Effector CD4-positive, alpha-beta T cell (primary cell): ENCODE measurements at places on chromosomes 1 and 21.

DNA sequence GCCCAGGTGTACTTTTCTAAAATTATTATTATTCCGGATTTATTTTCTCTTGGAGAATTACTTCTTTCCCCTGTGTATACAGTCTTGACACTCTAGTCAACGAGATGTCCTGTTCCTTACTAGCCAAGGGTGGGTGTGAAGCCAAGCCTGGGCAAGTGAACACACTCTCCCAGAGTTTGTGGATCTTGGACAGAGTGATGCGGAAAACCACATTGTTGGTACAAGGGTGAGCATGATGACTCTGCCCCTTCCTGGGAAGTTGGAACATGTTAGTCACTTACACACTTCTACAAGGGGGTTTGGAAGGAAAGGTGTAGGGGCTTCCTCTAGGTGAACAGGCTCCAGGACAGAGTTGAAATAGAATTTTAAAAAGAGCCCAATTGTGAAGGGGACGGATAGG is 20.0 kb upstream of the RD3 start:
- DNase-seq, result no peak

GRCh38 chr1:89607156-89607555 is 25.8 kb upstream of the LRRC8C start:
- peak; percentile 44 for DNase-seq

DNA sequence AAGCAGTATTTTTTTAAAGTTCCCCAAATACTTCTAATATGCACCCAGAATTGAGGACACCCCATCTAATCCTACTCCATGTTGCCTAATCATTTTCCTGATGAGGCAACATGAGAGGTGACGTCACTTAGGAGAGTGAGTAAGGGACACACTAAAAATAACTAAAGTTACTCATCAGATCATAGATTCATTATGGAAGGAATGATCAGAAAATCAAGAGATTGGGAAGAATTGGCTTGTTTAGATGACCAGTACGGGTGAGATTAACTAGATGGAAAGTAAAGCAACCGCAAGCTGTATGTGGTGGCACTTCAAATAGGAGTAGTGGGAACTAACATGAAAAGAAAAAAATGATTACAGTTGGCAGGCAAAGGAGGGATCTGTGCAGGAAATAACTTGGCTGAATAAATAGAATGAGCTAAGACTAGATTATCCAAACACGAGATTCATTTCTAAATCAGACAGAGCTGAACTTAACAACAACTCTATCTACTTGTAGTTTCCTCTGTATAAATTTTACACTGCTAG is 61.4 kb upstream of the CXADR start:
- no peak for DNase-seq

DNA sequence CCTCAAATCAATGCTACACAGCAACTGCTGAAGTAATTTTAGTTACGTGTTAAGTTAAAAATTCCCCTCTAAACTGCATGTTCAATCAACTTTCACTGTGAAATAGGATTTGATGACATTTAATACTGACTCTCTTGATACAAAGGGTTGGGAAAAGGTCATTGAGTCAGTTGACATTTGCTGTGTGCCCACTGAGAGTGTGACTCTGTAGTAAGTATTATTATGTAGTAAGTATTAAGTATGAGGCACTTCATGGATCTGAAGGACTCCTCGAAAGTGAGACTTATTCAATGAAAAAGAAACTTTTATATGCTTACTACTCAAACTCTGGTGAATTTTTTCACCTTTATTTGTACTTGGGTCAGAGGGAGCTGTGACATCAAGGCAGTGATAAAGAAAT is 83.1 kb upstream of the S1PR1 start:
- no peak for DNase-seq
